ENCODE measurements at places on chromosomes 6 and 20.

DNA sequence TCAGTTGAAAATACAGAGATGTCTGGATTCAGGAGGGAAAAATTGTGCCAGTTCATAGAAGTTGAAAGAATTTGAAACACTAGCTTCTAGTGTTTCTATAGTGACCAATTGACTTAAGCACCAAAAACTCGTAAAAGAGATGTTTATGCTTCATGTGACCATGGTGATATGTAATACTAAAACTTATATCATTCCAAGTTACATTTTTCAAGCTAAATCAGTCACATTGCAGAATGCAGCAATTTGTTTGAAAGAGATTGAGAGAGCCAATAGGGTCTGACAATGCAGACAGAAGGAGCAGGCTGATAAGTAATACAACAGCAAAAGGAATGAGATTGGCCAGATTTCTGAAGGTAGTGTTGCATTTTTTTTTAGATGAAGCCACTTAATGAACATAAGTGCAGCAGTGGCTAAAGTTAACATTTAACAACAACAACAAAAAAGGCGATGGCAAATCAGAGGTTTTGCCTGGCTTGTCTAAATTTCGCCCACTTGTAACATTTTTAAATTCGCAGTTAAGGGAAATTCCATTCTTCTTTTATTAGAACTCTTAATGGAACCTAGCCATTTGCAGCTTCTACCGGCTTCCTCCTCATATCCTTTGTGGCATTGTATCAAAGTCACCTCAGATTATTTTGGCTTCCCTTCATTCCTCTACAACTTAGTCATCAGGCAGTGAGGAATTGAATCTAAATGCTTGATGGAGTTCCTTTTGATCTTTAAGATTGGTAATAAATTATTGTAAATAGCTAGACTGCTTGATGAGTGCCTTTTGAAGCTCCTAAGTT is 484.0 kb upstream of the SOX4 start:
- DNase-seq, result no peak
- no peaks in the 10 kb centered on the region for H3K27me3 ChIP-seq

GRCh38 chr6:30928677-30929076 is 3.3 kb downstream of the SFTA2 start:
- H3K27ac ChIP-seq, result no peak overlapping the region
- H3K4me3 ChIP-seq, result no peak overlapping the region
- H3K36me3 ChIP-seq, result peaks cover 31% of the 10 kb centered on the region
- no peaks in the 10 kb centered on the region for H3K27me3 ChIP-seq

DNA sequence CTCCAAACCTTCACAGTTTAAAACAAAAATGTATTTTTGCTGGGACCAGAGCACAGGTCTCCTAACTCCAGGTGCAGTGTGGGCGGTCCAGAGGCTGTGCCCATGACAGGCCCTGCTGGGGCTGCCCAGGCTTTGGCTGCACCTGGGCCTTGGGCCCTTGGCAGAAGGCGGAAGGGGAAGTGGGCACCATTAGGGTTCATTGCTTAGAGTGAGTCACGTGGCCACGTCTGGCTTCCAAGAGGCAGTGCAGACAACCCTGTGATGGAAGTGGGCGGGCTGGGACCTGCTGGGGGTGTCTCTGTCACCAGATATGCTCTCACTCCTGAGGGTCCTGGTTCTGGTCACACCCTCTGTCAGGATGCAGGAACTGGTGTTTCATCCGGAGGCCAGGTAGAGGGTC is 302.2 kb downstream of the QKI start:
- DNase-seq, result no peak
- no peaks in the 10 kb centered on the region for H3K36me3 ChIP-seq
- no peaks in the 10 kb centered on the region for H3K27me3 ChIP-seq

DNA sequence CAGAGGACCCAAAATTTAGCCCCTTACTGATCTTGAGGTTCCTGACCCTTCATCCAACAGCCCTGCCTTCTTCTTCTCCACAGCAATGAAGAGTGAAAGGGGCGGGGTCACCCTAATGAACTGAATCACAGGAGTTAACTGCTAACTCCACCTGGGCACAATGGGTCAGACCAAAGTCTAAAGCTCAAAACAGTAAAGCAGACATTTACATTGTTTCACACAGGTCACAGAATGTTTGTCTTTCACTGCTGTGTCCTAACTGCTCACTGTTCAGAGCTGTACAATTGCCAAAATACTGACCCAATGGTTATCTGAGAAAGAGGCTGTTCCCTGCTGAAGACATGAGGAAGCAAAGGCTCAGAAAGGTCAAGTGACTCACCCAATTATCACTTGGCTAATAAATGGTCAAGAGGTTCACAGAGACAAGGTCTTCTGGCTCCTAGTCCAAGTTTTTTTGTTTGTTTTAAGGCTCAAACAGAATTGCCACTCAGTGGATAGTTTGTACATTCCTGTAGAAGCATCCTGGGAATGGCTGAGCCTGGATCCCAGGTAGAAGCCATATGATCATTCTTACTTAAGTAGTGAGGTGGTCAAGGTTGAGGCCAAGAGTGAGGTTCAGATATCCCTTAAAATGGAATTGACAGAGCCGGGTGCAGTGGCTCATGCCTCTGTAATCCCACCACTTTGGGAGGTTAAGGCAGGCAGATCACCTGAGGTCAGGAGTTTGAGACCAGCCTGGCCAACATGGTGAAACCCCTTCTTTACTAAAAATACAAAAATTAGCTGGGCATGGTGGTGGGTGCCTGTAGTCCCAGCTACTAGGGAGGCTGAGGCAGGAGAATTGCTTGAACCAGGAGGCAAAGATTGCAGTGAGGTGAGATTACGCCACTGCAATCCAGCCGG is 35.1 kb upstream of the FAM83C start:
- H3K27me3 ChIP-seq, result no peaks in the 10 kb centered on the region
- no peak for DNase-seq
- H3K4me1 ChIP-seq, result peaks cover 7% of the 10 kb centered on the region
- no peak overlapping the region for H3K4me3 ChIP-seq
- H3K36me3 ChIP-seq, result no peaks in the 10 kb centered on the region
- H3K27ac ChIP-seq, result no peak overlapping the region

DNA sequence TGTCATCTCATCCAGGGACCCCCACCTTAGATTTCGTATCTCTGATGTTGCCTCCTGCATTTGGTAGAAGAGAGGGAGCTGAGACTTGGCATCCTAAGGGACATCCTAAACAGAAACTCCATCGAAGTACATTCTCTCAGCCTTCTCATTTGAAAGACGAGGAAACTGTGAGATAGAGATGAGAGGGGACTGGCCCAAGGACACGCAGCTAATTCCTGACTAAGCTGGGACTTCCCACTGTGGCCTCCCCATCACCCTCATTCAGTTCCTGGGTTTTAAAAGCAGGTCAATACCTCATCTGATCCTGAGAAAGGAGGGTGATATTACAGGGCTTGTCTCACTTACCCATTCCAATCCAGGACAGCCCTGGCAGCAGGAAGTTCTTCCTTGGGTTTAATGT is 855 bp upstream of the WFDC5 start:
- peak overlapping the region; percentile 23 for H3K4me3 ChIP-seq
- DNase-seq, result no peak
- peak overlapping the region; percentile 61 for H3K27ac ChIP-seq
- peaks cover 3% of the 10 kb centered on the region for H3K27me3 ChIP-seq

Measured in suprapubic skin (tissue), 4 donors.